ENCODE measurements at places on chromosomes 5 and 9.

- DNase-seq = peak; percentile 40
Measured at GRCh38 chr5:115831163-115831768, 10.1 kb downstream of the ATG12 start.

GRCh38 chr5:96129276-96129675, 167.6 kb upstream of the ELL2 start:
- DNase-seq = no peak

DNA sequence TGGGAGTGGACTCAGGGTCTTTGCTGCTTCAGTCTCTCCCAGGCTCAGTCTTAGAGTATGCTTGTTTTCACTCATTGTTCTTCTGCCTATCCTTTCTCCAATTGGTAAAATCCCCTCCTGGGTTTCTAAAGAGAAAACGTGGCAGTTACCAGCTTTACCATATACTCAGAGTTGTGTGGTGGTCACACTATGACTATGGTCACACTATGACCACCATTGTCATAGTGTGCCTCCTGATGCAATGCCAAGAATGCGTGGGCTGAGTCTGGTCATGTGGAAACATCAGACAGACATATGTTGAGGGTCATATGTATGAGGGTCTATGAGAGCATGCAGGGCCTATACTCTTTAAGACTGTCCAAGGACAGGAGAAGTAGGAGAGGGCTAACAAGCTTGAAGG, 326.5 kb upstream of the PRR16 start:
- DNase-seq = no peak

- no peak for DNase-seq
Measured at GRCh38 chr9:6897898-6898302, 140.1 kb downstream of the KDM4C start.

DNA sequence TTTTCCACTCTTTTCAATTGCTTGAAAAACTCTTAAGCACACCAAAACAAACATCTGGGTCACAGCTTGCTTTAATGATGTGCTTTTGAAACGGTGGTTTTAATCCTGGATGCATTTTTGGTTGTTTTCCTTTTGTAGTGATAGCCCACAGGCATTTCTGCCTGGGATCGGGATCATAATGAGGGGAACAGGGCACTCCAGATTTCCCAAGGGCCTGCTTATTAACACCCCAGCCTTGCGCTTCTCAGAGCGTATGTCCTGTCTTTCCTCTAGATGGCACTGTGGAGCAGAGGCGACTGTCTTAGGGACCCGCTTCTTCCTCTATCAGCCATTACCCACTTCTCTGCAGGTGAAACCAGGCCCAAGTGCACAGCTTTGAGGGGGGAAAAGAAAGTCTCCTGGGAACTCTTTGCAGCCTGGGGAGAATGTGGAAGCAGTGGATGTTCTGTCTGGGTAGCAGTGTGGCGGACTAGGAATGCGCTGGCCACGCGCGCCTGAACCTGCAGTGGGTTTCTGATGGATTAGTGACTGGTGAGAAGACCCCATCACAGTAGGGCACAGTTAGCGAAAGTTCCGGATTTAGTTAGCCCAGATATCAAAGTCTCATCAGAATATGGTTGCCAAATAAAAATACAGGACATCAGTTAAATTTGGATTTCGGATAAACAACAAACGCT, 190.1 kb downstream of the GNA14 start:
- peak; percentile 80 for DNase-seq

DNA sequence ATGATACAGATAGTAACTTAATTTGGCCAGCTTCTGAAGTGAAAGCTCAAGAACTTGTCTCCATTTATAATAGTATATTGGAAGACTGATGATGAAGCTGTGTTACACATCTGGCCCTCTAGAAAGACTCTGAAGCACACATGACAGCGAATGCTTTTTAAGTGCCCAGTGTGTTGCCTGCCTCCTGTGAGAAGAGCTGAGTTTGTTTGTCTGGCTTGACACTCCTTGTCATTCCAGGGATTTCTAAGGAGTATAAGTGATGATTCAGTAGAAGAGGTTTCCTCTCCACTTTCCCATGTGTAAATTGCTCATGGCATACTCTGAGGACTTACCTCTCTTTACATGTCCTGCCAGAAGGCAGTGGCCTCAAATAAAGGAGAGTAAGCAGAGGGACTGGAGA, 30.4 kb upstream of the LRRTM2 start:
- no peak for DNase-seq

DNA sequence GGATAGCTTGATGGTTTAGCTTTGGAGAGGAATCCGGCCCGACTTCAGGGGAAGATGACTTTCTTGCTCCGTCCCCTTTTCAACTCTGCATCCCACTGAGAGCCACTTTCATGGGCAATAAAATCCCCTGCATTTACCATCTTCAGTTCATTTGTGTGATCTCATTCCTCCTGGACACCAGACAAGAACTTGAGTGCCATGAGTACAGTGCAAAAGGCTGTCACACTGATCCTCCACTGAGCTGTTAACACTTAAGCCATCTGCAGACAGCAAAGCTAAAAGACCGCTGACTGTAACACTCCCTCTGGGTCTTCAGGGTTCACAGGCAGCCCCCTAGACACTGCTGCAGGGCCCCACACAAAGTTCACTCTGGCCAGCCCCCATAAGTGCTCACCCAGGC, 48.3 kb upstream of the TCERG1 start:
- no peak for DNase-seq

DNA sequence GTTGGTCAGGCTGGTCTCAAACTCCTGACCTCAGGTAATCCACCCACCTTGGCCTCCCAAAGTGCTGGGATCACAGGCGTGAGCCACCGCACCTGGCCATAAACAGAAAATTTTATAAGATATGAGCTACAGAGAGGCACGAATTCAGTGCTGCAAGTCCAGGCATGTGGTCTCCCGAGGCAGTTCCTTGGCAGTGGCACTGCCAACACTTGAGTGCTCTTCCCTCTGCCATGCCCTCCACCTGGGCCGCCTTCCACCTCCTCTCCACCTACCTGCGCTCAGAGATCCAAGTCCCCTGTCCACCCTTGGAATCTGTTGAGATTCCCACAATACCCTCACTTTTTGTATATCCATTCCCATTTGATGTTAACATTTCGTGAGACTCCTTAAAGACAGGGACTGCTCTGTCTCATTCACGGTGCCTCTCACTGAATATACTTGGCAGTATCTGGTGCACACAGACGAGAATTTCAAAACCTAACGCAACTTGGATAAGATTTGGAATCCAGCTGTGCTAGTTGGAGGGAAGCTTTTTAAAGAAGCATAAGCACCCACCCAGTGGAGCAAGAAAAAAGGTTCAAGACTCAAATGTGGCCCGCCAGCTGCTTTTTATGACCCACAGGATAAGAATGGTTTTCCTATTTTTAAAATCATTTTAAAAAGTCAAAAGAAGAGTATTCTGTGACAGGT, 68.3 kb downstream of the DCP2 start:
- DNase-seq = no peak

- DNase-seq = no peak
Measured at GRCh38 chr5:32604800-32605765, 19.7 kb downstream of the SUB1 start.

- DNase-seq = peak; percentile 14
Measured at GRCh38 chr5:60382716-60383115, 317.2 kb downstream of the DEPDC1B start.

DNA sequence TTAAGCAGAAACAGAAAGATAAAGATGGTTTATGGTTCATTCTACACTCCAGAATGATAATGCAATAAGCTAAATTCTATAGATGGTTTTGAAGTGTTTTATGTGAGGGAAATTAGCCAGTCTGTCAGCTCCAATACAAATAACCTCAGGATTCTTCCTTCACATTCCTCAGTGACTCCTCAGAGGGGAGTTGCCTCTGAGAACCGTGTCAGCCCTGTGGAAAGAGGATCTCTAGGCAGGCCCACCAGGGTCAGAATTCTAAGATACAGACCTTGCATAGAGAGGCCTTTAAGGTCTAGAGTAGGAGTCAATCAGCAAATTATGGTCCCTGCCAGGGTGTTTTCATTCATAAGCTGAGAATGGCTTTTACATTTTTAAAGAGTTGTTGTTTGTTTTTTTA, 26.6 kb downstream of the RUSC2 start:
- no peak for DNase-seq

DNA sequence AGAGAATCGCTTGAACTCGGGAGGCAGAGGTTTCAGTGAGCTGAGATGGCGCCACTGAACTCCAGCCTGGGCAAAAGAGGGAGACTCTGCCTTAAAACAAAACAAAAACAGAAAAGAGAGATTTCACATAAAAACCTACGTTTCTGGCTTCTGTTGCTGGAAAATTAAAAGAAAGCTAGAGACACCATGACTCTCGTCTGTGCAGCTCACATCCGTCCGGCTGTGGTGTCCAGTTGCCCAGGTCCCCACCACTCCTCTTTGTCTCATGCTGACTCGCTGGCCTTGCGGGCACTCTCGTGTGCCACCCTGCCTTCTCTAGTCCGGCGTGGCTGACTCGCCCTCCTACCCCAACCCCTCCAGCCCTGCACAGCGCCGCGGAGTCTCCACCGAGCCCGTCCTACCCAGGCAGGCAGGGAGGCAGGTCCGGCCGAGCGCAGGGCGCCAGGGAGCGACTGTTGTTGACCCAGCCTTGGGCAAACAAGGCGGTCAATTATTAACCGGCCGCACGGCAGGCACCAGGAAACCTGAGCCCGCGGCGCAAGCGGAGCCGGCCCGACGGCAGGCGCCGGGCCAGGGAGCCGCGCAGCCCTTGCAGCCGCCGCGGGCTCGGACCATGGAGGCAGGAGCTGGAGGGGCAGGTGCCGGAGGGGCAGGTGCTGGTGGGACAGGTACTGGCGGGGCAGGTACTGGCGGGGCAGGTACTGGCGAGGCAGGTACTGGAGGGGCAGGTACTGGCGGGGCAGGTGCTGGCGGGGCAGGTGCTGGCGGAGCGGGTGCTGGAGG, at the start of gene PRRT1B:
Gene PRRT1B (plus strand): TSS at position 521 of the 783 bp plus-strand sequence. CDS start 93 bp downstream, at position 614.
- DNase-seq = no peak

DNA sequence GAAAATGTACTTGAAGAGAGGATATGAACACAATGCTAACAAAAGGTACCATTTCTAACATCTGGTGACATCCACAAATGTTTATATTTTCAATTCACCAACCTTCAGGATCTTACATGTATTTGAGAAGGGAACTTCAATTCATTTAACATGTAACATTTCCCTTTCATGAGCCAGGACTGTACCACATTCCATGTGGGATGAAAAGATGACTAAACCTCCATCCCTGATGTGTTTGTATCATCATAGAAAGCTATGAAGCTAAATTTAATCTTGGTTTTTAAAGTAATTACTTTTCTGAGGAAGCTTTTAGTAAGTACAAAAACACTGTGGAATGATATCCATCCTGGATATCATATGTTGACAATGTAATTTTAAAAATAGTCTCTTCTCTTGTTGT, 78.2 kb upstream of the GNA14 start:
- no peak for DNase-seq

GRCh38 chr9:37908698-37909186, 4.8 kb upstream of the SLC25A51 start:
- no peak for DNase-seq

- DNase-seq = no peak
Measured at GRCh38 chr5:124474528-124475215, 271.8 kb downstream of the ZNF608 start.

GRCh38 chr5:142871363-142872193, 101.4 kb downstream of the ARHGAP26 start:
- no peak for DNase-seq

GRCh38 chr5:140977003-140977402, 10.7 kb downstream of the PCDHAC2 start:
- DNase-seq = no peak

DNA sequence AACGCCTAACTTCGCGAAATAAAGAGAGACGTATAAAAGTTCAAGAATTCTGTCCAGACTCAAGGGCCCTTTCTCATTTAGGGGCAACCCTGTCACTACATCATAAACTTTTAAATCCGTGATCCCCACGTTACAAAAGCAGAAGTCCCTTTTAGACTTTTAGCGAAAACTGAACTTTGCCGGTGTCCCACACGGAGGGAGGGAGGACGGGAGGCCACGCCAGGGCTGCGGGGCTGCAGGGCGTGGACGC, 515 bp upstream of the F2R start:
- DNase-seq = no peak

DNA sequence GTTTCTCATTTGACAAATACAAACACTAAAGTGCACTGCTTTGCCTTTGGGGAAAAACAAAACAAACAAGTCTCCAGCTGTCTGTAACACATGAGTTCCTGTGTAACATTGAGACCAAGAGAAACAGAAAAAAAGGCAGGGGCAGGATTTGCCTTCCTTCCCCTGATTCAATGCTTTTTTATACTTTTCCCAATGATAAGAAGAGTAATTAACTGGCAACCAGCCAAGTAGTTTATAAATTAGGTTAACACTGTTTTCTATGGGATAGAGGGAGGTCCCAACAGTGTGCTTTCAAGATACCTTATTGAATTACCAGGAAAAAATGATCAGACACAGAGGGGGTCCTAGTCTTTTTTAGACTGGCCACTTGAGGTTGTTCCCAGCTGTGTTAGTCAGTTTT, 346.8 kb downstream of the TRIM36 start:
- no peak for DNase-seq

DNA sequence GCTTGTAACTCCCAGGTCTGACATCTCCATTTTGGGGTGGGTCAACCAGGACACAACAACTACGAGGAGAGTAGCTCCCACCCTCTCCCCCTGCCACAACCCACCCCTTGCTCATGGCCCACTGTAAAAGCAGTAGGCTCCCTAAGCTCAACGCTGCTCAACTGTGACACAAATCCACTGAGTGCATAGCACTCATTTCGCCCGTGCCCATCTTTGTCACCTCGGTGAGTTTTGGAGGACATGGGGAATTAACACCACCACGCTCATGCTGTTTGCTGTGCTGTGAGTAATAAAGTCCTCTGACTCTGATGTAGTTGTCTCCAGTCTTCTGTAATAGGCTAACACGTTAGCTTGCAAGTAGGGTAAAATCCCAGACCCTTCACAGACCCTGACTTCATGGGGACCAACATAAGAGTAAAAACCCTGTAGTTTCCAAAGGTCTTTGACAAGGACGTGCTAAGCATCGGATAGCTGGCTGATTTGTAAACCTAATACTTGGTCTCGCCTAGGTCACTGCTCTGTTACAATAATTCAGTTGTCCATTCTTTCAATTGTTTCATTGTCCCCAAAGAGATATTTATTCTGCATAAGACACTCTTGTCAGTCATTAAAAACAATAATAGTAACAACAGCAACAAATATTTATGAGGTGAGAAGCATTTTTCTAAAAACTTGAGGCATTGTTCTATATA, 7.7 kb downstream of the PLGRKT start:
- no peak for DNase-seq

DNA sequence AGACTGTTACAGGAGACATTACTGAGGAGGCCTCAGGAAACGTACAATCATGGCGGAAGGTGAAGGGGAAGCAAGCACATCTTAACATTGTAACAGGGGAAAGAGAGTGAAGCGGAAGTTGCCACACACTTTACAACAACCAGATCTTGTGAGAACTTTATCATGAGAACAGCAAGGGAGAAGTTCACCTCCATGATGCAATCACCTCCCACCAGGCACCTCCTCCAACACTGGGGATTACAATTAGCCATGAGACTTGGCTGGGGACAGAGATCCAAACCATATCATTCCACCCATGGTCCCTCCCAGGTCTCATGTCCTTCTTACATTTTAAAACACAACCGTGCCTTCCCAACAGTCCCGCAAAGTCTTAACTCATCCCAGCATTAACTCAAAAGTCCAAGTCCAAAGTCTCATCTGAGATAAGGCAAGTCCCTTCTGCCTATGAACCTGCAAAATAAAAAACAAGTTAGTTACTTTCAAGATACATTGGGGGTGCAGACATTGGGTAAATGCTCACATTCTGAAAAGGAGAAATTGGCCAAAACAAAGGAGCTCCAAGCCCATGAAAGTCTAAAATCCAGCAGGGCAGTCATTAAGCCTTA, 138.3 kb downstream of the TMEM161B start:
- DNase-seq = no peak

- DNase-seq = no peak
Measured at GRCh38 chr5:136810261-136810801, 445.0 kb upstream of the TRPC7 start.

- peak; percentile 52 for DNase-seq
Measured at GRCh38 chr5:180810959-180811622, 8.5 kb upstream of the MGAT1 start.
